Peyer's patch (tissue), 4 donors: ENCODE measurements at places on chromosomes 5 and 9.

DNA sequence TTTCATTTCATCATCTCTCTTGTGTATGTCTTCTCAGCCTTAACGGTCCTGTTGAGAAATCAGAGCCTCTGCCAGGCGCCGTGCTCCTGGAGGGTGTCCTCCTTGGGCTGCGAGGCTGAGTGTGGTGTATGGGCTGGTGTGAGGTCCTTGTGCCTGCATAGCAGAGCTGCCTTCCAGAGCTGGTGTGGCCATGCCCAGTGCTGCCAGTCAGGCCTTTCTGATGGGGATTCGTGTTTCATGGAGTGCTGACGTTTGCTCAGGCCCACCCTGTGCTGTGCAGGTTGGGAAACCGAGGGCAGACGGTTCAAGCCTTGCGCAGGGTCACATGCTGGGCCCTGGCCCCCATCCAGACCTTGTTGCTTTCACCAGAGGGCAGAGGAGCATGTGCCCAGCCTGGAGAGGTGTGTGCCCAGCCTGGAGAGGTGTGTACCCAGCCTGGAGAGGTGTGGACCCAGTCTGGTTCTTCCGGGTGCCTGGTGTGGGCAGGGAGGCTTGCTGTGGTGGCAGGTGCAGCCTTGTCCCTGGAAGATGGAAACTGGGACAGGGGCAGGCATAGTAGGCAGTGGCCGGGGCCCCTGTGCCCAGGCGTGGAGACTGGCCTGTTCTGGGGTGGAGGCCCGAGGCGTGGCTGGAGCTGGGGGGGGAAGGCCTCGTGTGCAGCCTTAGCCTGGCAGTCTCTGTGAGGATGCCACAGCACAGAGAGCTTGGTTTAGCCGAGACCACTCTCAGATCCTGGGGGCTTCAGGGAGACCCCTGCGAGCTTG is 84.0 kb downstream of the RXRA start:
- DNase-seq = no peak

DNA sequence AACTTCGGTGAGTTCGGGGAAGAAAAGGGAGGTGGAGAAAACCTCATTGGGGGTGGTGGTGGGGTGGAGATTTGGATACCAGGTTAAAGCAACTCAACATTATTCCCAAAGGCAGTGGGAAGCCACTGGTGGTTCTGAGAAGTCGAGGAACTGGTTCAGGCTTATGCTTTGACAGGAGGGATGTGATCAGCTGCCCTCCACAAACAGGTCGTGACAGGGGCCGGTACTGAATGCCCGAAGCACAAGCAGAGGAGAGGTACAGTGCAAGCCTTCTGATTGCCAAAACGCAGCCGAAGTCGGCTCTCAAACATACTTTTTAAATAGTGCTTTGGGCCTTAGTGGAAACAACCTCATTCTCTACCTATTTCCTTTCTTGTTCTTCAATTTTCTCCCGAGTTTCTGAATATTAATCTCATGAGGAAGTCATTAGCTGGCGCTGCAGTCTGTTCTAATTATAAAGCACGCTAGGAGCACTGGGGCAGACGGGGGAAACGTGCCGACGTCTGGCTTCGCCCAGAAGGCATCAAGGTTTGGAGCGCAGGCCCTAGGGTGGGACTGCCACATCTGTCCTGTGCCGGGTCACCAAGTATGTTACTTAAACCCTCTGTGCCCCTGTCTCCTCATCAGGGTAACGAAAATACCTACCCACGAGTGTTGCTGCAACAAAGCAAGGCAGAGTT is 27.3 kb downstream of the SHB start:
- DNase-seq = no peak

GRCh38 chr9:132631280-132631679 is 38.5 kb downstream of the DDX31 start:
- DNase-seq = no peak

- DNase-seq = no peak
Observed at GRCh38 chr9:93895535-93895934, 59.6 kb downstream of the BARX1 start.

DNA sequence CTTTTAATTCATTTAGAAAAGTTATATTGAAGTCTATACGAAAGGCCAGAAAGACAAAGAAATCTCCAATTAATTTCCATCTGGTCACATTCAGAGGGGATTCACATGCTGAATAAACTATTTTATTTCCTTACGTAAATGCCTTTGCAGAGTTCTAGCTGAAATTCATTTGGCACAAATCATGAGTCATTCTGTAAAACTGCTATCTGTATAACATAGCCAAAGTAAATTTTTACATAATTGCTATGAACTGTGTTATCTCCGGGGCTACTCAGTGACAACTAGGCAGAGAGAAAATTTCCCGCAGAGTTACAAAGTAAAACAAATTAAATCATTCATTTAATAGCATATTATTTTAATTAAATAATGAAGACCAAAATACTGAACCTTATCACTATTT is 463.2 kb upstream of the ADAMTS16 start:
- no peak for DNase-seq

DNA sequence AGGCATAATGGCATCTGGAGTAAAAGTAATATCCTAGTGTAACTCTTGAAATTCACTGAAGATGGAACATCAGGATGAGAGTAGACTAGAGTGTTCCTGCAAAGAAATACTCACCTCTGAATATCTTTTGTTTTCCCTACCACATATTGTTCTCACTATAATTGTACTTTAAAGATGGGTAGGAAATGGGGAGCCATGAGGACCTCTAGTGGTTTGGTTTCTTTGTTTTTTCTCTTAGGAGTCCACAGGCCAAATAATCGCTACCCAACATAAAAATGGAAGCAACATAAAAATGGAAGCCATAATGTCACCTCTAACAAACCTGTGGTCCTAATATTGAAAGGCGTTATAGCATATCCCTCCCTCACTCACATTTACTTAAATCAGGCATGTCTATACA is 2375.8 kb downstream of the MAT2B start:
- DNase-seq = no peak

- no peak for DNase-seq
Observed at GRCh38 chr5:126883564-126884245, 106.8 kb downstream of the LMNB1 start.

DNA sequence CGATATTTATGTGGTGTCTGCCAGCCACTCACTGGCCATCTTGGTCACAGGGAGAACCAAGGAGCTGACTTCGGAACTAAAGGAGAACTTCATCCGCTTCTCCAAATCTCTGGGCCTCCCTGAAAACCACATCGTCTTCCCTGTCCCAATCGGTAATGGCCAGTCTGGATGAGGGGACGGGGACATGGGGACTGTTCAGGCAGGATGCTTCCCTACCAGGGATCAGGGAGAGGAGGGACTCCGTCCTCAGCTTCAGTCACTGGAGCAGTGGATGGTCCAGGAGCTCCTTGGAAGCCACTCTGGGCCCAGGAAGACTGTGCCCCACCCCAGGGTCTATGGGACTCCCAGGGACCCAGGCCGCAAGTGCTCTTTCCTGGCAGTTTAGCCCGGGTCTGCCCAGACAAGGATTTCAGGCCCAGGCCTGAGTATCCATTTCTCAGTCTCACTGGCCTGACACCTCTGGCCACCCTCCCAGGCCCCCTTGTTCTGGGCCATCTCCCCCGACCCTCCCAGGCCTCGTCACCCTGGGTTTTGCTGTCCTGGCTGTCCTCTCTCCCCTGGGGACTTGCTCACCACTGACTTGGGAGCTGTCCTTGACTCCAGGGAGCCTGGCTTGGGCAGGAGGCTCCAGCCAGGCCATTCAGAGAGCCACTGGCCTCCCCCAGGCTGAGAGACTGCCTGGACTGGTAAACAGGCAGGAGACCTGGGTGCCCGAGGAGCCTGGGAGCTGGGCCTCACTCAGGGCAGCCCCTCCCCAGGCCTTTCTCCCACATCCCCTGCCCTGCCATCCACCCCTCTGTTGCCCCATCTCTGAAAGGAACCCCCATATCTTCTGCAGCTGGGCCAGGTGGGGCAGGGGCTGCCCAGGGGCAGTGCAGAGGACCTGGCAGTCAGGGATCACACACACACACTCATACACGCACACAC is 3.1 kb downstream of the LCN2 start:
- peak; percentile 22 for DNase-seq

DNA sequence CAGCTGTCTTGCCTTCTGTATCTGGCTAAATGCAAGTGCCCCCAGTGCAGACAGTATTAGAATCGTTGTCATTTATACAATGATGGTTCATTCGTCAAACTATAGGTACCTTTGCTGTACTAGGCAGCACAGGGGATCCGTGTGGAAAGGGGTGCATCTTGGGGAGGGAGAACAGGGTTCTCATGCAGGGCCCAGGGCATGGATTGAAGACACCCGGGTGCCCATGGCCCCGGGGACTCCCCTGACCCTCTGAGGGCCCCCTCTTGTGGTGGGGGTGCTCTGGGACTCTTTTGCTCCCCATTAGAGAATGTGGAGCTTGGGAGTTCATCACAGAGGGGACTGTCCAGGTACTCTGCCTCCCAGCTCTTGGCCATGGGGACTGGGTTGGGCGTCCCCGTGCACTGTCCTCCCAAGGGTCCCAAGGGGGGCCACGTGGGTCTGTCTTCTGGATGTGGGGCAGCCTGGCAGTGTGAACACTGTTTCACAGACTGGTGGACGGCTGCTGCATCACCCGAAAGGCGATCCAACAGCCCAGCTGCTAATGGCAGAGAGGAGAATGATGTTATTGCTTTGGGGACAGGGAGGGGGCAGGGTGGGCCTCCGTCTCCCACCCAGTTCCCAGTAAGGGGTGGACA is 36.9 kb upstream of the RXRA start:
- DNase-seq = no peak

DNA sequence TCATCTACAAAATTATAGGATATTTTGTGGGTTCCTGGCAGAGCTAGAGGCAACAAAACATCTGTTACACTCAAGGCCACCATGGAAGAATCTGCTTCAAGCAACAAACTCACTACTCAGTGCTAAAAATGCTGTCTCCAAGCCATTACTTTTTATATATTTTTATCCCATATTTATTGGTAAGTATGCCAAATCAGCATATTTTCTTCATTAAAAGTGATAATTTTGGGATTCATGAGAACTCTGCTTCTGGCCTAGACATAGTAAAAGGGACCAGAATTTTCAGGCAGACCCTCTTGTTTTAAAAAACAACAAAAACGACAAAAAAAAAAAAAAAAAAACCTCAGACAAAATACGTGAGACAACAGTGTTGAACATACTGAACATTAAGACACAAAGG is 236.0 kb downstream of the EDIL3 start:
- DNase-seq = no peak

DNA sequence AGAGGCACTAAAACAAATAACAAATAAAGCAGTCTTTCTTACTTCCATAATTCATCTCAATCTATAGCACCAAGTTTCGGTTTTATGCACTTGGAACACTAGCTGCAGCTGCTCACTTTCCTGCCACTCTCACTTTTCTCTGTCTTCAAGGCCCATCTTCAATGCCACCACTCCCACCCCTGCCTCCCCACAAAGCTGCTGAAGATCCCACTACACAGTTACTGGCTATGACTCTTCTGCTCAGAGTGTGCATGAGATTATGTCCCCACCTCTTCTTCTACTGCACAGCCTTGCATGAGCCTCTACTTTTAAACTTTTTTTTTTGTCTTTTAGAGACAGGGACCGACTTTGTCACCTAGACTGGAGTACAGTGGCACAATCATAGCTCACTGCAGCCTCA is 77.4 kb downstream of the SAXO1 start:
- no peak for DNase-seq

- no peak for DNase-seq
Observed at GRCh38 chr9:136762221-136762691, 2.1 kb downstream of the LCN15 start.

GRCh38 chr5:165258197-165258771 is 1752.9 kb downstream of the MAT2B start:
- no peak for DNase-seq

DNA sequence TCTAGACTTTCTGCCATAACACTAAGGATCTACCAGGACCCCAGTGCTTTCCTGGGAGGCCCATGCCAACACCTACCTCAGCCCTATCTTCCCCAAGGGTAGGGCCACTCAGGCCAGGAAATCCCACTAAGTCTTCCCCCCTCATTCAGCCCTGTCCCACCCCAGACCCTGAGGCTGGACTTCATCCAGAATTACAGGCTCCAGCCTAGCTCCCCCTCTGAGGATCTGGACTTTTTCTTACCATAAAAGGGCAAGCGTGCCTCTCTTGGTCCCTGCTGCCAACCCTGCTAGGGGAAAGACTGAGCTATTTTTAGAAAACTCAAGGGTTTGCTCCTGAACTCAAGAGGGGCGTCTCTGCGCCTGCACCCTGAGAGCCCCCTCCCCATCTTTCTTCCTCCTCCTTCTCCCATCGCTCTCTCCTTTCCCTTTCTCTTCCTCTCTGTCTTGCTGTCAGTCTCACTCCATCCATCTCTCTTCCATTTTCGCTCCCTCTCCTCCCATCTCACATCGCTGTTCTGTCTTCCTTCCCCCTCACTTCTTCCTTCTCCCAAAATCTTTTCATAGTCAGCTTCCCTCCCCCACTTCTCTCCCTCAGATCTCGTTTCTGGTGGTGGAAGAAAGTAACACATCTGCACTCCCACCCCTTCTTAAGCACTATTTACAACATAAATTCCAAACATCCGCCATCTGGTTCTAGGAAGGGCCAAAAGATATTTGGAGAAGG is 38.1 kb upstream of the IL17B start:
- DNase-seq = no peak

- peak; percentile 91 for DNase-seq
Observed at GRCh38 chr9:112074250-112075008, 100.7 kb downstream of the SUSD1 start.

DNA sequence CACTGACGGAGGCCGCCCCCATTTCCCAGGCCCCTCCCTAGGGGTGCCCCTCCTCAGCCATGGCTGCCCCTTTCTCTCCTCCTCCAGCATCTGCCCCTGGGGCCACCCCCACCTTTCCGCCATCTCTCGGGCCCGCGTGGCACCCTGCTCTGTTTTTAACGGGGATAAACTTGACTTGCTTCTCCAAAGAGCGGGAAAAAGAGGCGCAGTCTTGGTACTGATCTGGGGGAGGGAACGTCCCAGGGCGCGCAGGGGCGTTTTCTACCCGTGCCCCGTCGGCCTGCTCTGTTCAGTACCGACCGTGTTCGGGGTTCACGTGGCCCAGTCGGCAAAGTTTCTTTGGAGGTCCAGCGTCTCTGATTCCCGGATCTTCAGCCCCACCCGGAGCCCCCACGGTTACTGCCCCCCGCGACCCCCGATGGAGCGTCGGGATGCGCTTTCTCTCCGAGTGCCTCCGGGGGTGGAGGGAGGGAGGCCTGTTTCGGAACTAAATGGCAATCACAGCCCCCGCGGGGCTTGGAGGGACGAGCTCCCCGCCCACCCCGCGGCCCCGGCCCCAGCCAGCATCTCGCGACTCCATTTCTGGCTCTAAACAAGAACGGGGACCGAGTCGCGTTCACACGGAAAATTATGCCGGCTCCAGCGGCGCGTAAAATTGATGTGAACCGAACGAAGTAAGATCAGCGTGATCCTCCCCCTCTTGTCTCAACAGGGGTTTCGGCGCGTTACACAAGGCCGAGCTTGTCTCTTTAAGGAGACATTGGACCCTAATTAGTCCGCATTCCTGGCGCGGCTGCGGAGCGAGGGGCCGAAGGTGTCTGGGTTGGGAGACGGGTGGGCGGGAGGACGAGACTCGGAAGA is 1.1 kb upstream of the TLE4 start:
- DNase-seq = peak; percentile 57

GRCh38 chr5:8192840-8193239 is 323.9 kb downstream of the MTRR start:
- DNase-seq = no peak

GRCh38 chr5:173452119-173452905 is 124.1 kb upstream of the STC2 start:
- DNase-seq = no peak

GRCh38 chr9:68482548-68482947 is 58.1 kb downstream of the TMEM252 start:
- no peak for DNase-seq

- no peak for DNase-seq
Observed at GRCh38 chr5:32042551-32042961, 131.6 kb downstream of the GOLPH3 start.

- DNase-seq = no peak
Observed at GRCh38 chr9:137606005-137606621, 627 bp downstream of the ARRDC1 start.
